ENCODE measurements at places on chromosomes 1 and 21.

GRCh38 chr1:158494796-158495195 is 22.8 kb downstream of the OR10R2 start:
- no peak for DNase-seq

- peak; percentile 4 for DNase-seq
Observed at GRCh38 chr1:198556971-198557370, 16.5 kb upstream of the ATP6V1G3 start.

DNA sequence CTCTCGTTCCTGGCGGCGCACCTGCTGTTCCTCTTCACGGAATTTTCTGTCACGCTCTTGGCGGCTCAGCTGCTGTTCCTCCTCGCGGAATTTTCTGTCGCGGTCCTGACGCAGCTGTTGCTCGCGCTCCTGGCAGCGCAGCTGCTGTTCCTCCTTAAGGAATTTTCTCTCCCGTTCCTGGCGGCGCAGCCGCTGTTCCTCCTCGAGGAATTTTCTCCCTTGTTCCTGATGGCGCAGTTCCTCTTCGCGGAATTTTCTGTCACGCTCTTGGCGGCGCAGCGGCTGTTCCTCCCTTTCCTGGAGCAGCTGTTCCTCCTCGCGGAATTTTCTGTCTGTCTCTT is 6.4 kb downstream of the TCHH start:
- no peak for DNase-seq

- DNase-seq: no peak
Observed at GRCh38 chr1:155890251-155890650, 20.9 kb downstream of the RIT1 start.

DNA sequence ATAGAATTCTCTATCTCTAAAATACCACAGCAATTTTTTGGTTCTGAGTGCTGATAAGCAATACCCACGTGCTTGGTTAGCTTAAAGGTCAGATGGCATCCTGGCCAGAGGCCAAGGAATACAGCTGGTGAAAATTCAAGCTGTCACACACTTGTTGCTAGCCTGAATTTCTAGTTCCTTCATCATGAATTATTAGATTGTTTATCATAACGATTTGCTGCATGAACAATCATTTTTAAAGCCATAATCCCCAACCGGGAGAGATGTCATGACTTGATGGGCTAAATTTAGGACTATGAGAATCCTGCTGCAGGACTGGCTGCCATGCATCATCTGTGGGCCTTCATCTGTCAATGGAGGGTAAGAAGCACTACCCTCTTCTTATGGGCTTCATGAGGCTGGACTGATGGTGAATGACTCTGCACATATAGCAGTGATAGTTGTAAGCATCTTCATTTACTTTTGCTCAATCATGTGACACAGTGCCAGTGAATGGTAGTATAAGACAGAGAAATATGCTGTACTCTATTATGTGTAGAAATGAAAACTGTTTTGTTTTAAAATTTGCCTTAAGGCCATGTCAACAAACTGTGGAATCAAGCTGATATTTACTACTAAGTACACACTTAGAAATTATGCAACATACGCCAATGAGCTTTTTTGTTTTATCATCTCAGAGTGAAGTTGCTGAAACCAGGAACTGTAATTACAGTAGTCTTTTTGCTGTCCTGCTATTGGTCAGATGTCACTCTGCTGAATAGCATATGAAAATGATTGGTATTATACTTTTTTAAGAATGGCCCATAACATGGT is 80.5 kb upstream of the RALGPS2 start:
- no peak for DNase-seq

DNA sequence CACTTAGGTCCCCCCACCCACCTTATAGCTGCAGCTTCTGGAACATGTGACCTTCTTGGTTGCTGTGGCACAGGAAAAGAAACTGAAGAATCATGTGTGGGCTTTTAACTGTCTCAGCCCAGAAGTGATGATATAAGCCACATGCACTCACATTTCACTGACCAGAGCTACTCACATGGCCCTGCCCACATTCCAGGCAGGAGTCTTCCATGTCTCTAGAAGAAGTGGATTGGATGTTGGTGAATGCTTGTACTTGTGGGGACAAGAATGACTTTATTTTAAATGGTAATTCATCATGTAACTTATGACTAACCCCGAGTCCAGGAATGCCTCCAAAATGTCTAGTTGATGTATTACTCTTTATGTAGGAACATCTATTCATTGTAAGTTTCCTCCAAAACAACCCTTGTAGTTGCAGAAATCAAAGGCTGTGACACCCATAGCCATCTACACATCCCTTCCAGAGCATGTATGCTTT is 15.8 kb upstream of the CAMK1G start:
- DNase-seq: no peak

DNA sequence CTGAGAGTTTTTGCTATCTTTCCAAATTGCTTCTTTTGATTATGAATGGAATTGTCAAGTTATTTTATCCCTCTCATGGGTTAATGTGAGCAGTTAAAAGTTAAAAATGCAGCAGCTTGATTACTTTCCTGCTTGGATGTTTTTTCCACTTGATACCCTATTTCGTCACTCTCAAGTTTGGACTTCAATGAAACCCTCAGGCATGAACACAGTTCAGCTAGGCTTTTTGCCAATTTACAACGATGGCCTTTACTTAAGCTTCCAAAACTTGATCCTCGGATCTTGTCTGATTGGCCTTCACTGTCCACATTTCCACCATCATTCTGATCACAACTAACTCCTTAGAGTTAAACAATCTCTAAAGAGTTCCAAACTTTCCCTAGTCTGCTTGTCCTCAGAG is 752.4 kb upstream of the PRMT6 start:
- DNase-seq: no peak

- DNase-seq: no peak
Observed at GRCh38 chr1:30166174-30166573, 557.2 kb downstream of the MATN1 start.

DNA sequence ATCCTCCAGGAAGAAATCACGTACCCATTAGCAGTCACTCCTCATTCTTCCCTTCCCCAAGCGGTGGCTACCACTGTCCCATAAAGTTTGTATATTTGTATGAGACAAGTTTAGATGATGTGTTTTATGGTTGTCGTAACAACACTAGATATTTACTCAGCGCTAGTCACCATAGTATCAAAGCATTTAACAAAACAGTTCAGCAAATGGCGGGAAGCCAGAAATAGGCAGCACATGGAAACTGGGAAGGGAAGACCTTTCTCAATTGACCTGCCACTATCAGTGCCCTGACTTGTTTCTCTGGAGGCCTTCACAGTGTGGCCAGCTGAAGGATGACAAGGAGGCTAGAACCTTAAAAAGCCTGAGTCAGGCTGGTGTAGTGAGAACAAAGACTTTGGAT is 31.1 kb downstream of the CNST start:
- DNase-seq: no peak

DNA sequence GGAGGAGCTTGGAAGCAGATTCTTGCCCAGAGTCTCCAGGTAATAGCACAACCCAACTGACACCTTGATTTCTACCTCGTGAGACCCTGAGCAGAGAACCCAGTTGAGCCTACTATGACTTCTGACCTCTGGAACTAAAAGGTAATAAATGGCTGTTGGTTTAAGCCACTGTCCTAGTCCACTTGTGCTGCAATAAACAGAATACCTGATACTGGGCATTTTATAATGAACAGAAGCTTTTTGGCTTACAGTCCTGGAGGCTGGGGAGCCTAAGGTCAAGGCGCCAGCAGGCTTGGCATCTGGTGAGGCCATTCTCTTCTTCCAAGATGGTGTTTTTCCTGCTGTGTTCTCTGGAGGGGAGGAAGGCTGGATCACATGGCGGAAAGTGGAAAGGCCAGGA is 39.9 kb upstream of the TP53BP2 start:
- DNase-seq: no peak

GRCh38 chr1:153428073-153428638 is 11.8 kb downstream of the S100A7A start:
- no peak for DNase-seq

DNA sequence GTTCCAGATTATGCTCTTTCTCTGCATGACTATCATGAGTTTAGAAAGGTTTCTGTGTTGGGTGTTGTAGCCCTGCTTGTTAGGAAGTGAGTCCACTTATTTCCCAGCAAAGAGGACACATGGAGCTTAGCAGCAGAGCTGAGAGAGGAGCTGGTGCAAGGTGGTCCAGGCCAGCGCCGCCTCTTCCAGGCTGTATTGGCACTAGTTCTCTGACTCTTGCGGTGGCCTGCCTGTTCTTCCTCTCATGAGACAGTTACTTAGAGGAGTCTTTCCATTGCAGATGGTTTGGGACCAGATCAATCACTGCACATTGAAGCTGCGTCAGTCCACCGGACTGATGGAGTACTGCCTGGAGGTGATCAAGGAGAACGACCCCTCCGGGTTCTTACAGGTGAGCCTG is 38.0 kb downstream of the TRIM67 start:
- DNase-seq: no peak

DNA sequence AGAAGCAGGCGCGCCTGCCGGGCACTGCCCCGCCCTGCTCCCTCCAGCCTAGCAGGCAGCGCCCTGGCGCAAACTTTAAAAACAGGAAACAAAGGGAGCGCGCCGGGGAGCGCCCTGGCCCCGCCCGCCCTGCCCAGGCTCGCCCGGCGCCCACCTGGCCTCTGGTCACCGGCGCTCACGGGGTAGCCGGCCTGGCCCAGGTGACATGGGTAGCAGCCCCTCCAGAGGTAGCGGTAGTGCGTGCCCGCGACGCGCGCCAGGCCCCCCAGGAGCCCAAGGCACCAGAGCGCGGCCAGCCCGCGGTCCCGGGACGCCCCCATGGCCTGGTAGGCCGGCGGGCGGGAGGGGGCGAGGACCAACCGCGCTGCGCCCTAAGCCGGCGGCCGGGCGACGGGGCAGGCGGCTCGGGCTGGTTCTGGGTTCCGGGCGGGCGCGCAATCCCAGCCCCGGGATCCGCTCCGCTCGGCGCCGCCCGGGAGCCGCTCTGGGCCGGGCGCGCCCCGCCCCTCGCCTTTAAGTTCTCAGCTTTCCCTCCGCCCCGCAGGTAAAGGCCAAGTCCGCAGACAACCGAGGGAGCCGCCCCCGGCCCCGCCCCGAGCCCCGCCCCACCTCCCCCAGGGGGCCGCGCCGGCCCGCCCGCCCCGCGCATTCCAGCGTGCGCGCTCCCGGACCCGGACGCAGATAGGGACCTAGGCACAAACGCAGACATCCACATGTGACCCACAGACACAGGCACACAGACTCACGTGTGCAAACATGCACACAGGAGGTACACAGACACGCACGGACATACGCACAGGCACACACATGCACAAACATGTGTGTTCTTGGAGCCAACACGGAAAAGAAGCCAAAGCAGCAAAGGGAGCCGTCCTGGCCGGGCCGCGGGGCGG is 76.7 kb downstream of the ARHGEF16 start:
- no peak for DNase-seq

GRCh38 chr1:71193153-71193552 is 112.3 kb upstream of the ZRANB2 start:
- DNase-seq: no peak

DNA sequence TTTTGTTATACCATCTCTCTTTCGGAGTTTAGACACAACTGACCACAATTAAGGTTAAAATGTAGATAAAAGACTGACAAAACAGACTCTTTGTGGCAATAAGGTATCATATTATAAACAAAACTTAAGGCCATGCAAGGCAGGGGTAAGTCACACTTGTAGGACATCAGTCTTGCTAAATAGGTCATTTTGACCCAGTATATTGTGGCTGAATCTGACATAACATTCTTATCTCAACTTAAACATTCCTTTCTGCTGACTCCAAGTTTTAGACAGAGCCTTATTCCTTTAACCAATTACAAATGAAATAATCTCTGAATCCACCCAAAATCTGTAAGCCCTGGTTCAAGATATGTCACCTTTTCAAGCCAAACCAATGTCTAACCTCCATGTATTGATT is 733.4 kb upstream of the B3GALT2 start:
- no peak for DNase-seq

DNA sequence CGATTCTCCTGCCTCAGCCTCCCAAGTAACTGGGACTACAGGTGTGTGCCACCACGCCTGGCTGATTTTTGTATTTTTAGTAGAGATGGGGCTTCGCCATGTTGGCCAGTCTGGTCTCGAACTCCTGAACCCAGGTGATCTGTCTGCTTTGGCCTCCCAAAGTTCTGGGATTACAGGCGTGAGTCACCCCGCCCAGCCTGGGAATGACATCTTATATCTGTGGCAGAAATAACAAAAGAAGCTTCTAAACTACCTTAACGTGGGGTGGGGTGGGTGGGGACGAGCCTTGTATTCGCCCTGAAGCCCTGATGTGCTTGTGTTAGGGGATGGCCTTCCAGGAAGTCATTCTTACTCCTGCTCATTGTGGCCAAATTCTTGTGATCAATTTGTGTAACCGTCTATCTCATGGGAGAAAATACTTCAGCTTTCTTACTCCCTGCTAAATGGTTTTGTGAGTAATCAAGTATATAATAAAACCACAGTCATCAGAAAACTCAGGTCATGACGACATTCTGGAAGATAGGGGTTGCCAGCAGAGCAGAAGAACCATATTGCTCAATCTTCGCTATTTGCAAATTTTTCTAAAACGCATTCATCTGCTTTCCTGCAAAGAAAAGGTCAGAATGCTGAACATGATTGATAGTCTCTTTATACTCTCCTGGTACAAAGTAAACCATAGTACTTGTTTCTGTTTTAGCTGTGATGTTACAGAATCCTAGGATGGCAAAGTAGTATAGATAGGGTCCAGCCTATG is 63.2 kb downstream of the DIRAS3 start:
- no peak for DNase-seq

GRCh38 chr1:27106561-27107323 is 48.2 kb downstream of the SLC9A1 start:
- no peak for DNase-seq

- DNase-seq: no peak
Observed at GRCh38 chr1:167617153-167618147, 12.6 kb upstream of the RCSD1 start.

DNA sequence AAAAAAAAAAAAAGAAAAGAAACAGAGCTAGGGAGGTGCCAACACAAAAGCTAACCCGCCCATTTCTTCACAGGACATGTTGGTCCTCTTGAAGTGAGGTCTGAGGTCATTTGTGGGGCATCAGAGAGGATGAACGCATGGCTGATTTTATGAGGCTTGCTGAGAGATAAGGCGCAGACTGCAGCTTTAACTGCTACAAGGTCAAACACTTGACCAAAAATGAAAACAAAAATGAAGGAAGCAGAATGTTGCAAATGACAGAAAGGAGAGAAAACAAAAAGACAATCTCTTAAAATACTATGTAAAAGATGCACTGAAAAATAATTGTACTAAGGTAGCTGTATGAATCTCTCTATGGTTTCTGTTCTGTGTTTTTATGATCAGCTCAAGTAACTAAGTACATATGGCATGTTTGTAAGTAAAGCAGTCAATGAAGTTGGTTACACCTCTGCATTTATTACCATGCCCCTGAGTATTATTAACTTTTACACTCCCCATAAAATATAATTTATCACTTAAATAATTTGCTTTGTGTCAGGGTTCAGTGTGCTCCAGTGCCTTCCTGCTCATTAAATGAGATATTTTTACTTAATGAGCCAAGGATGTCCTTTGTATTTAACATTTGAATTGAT is 249.1 kb upstream of the NR5A2 start:
- DNase-seq: no peak
